ENCODE measurements at places on chromosomes 13 and 19. TPM values are rescaled to one million over a fixed set of nuclear protein-coding genes. Genes with fewer than 3 reads are reported as not detected.

The OR7A5 gene
- not detected for total RNA-seq

The TRMT1 gene
- total RNA-seq: 21.9 TPM

The SRRM5 gene
- not detected for total RNA-seq

The HCST gene
- total RNA-seq: 1.00 TPM

The AMH gene
- total RNA-seq: 0.46 TPM

The DENND1C gene
- not detected for total RNA-seq

The ZNF471 gene
- total RNA-seq: 4.7 TPM

The DDX49 gene
- 56.9 TPM for total RNA-seq

The NLRP11 gene
- not detected for total RNA-seq

The POU4F1 gene
- not detected for total RNA-seq

The CERS1 gene
- 0.85 TPM for total RNA-seq

The POU2F2 gene
- under 0.01 TPM for total RNA-seq

The PPM1N gene
- total RNA-seq: 2.6 TPM

The KL gene
- total RNA-seq: under 0.01 TPM

The IGSF23 gene
- total RNA-seq: not detected

The PDCD2L gene
- 7.5 TPM for total RNA-seq

The NPAS1 gene
- total RNA-seq: 0.28 TPM

The SH2D3A gene
- 0.28 TPM for total RNA-seq

The ZSWIM4 gene
- total RNA-seq: 9.3 TPM

The OR4F17 gene
- under 0.01 TPM for total RNA-seq

The NKPD1 gene
- total RNA-seq: 0.14 TPM

The PRSS57 gene
- not detected for total RNA-seq

The MUC16 gene
- total RNA-seq: not detected

The TMEM255B gene
- 1.4 TPM for total RNA-seq

The APOC4 gene
- not detected for total RNA-seq

The S1PR5 gene
- total RNA-seq: 0.74 TPM

The FARP1 gene
- 30.6 TPM for total RNA-seq

The MTUS2 gene
- total RNA-seq: not detected

The SELENOV gene
- total RNA-seq: not detected

The SUPT5H gene
- 67.6 TPM for total RNA-seq

The PLIN4 gene
- 0.14 TPM for total RNA-seq

The CEACAM16 gene
- total RNA-seq: not detected

The SYCN gene
- not detected for total RNA-seq

The MBD3L3 gene
- total RNA-seq: not detected

The THSD8 gene
- total RNA-seq: 0.46 TPM

The PTH2 gene
- total RNA-seq: not detected

The NCCRP1 gene
- not detected for total RNA-seq

The DAND5 gene
- not detected for total RNA-seq

The ADGRE1 gene
- total RNA-seq: not detected

The ZNF98 gene
- total RNA-seq: not detected

The CALR3 gene
- not detected for total RNA-seq

The SPINT2 gene
- 1.1 TPM for total RNA-seq

The APOC1 gene
- 3.6 TPM for total RNA-seq

The TMEM145 gene
- total RNA-seq: not detected

The KLK5 gene
- not detected for total RNA-seq

The CEACAM4 gene
- total RNA-seq: not detected

The ERCC1 gene
- total RNA-seq: 88.5 TPM

The ZNF208 gene
- total RNA-seq: 0.85 TPM

The NOVA2 gene
- under 0.01 TPM for total RNA-seq

The FFAR1 gene
- total RNA-seq: not detected

The ARHGAP33 gene
- 1.3 TPM for total RNA-seq

The DIRAS1 gene
- total RNA-seq: 2.7 TPM

Data from smooth muscle cell of bladder (primary cell).